Stimulated activated CD4-positive, alpha-beta T cell treated with anti-CD3 and anti-CD28 coated beads, TNF-alpha, amount 100 ng/mL, for 48 hours (primary cell): ENCODE measurements at places on chromosomes 16 and 17.

DNA sequence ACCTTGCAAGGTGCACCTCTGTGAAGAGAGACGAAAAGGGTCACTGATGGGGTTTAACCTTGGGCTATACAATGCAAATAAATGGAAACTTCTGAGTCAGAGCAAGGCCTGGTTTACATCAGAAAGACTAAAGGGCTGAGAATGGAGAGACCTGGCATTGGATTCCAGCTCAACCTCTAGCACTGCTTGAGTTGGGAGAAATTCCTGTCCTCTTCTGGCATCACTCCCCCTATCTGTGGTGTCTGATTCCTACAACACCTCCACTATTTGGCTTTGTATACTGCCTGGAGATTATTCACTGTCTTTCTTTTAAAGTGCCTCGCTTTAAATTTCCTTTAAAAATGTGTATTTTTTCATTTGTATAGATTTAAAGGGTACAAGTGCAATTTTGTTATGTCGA is 68.8 kb downstream of the GPR139 start:
- DNase-seq = no peak

DNA sequence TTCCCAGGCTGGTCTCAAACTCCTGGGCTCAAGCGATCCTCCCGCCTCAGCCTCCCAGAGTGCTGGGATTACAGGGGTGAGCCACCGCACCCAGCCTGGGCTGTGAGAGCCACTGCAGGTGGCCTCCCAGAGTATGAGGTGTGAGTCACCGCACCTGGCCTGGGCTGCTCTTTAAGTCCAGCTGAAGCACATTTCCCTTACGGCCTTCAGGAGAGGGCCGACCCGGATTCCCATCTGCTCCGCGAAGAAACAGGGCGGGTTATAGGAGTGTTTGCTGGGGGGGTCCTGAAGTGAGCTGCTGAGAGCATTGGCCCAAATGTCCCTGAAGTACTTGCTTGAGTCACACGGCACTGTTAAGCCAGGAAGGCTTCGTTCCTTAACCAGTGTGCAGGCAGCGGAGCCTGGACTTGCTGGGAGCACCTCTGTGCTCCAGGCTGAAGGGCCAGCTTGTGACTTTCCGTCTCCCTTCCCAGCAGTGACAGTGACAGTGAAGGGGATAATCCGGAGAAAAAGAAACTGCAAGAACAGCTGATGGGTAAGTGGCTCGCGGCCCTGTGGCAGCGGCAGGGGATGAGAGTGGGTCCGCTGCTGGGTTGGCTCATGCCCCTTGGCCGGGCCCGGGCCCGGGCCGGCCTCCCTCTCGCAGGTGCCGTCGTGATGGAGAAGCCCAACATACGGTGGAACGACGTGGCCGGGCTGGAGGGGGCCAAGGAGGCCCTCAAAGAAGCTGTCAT is 7.2 kb downstream of the VPS4A start:
- DNase-seq = no peak

- DNase-seq = no peak
Observed at GRCh38 chr16:69481901-69482341, 57.5 kb downstream of the CYB5B start.

DNA sequence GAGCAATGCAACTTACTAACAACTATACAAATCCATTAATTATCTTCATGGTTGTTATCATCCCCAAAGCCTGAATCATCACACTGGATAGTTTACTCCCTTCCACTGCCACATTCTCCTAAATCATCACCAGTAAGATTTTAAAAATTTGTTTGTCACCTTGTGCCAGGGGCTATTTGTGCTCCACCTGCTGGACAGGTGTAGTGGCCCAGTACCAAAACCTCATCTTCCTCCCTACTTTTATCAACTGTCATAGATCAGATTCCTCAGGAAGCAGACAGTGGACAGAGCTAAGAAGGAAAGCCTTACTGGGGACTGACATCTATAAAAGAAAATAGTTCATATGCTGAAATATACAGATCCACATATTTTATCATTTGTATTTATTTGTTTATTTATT is 280.4 kb downstream of the CDH11 start:
- DNase-seq = no peak

DNA sequence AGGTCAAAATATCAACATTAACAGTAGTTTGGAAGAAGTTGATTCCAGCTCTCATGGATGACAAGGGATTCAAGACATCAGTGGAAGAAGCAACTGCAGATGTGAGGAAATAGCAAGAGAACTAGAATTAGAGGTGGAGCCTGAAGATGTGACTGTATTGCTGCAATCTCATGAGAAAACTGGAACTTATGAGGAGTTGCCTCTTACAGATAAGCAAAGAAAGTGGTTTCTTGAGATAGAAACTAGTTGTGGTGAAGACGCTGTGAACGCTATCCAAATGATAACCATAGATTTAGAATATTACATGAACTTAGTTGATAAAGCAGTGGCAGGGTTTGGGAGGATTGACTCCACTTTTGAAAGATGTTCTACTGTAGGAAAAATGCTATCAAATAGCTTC is 67.8 kb downstream of the GOSR1 start:
- no peak for DNase-seq

DNA sequence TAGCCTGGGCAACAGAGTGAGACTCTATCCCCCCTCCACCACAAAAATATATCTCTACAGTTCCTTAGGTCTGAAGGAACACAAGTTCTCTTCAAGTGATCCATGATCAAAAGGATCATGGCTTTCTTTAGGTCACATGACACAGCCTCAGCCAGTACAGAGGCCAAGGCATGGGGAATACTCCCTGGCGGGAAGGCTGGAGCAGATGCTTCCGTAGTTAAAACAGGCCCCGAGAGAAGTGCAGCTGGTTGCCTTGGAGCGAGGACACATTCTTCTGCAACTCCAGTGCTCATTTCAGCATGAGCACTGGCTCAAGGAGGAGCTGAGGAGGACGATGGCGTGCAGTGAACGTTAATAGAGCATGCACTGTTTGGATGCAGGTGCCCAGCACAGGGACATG is 13.5 kb downstream of the CDIP1 start:
- DNase-seq = no peak

DNA sequence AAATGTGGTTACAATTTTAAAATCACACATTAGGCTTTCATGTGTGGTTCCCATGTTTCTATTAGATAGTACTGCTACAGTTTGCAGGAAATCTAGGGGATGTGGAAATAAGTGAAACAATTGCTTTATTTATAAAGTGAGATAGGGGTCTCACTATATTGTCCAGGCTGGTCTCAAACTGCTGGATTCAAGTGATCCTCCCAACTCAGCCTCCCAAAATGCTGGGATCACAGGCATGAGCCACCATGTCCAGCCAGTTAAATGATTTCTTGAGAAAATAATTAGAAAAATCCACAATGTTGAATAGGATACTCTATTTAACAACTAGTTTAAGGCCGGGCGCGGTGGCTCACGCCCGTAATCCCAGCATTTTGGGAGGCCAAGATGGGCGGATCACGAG is 42.0 kb downstream of the UBE2G1 start:
- DNase-seq = no peak

DNA sequence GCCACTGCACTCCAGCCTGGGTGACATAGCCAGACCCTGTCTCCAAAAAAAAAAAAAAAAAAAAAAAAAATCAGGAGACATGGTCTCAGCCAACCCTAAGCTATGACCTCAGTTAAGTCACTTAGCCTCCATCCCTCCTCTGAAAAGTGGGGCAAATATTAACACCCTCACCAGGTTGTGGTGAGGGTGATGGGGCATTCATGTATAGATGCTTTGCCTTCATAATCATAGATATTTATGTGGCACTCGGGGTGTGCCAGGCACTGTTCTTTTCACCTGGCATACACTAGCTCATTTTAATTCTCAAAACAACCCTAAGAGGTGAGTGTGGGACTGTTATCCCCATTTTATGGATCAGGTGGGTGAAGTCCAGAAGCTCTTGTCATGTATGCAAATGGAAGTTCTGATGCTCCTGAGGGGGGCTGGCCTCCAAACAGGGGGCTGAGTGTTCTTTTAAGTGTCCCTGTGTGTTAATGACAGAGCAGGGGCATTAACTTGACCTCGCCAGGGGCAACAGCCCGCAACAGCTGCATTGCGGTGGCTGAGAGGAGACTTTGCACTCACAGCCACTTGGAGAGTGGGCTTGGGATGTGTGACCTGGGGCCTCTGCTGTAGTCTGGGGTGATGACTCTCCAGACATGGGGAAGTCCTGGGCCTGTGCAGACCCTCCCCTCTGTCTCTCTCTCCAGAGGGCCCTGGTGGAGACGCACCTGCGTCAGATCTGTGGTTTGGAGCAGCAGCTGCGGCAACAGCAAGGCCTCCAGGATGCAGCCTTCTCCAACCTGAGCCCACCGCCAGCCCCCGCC is 4.1 kb downstream of the TBKBP1 start:
- DNase-seq = no peak

DNA sequence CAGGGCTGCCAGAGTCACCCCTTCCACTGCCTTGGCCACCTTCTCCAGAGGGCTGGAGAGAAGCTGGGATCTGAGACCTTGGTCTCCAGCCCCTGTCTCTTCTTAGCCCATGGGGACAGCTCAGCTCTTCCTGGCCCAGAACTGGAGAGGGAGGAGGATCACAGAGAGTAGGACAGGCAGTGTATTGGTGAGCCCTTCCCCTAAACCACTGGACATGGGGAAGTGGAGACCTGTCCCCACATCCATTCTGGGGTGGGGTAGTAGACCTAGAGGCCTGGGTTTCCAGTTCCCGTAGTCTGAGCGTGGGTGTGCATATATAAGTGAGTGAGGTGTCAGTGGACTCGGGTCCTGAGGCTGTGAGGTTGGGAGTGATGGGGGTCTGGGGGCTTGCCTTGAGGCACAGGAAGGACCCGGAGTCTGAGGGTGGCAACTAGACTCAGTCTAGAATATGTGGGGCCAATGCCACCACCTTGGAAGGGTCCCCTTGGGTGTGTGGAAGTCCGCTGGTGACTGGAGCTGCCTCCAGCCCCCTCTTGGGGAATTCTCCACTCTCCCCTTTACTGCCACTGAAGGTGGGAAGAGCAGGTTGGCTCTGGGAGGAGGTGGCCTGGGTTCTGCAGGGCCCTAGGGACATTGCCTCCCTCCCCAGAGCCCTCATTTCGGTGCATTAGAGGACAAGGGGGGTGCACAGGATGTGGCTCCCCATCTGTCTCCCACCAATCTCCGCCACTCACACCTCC is 19.9 kb downstream of the GJD3 start:
- DNase-seq = no peak

DNA sequence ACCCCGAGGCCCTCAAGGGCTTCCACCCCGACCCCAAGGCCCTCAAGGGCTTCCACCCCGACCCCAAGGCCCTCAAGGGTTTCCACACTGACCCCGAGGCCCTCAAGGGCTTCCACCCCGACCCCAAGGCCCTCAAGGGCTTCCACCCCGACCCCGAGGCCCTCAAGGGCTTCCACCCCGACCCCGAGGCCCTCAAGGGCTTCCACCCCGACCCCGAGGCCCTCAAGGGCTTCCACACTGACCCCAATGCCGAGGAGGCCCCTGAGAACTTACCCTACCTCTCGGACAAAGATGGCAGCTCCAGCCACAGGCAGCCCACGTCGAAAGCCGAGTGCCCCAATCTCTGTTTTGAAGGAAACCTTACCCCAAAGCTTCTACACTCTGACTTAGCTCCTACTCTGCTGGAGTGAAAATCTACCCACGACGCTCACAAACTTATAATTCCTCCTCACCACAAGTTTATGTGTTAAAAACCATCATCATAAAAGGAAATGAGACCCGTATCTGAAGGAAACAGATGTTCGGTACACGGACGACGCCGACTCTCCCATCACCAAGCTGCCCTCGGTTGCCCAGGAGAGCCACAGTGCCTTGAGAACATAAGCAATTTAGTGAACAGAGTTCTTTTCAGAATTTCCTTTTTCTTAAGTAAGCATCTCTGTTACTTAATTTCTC is 61.2 kb upstream of the RPH3AL start:
- DNase-seq = no peak

GRCh38 chr17:31832746-31833145 is 26.3 kb downstream of the COPRS start:
- no peak for DNase-seq

- no peak for DNase-seq
Observed at GRCh38 chr17:65446838-65447526, 114.5 kb downstream of the AXIN2 start.

DNA sequence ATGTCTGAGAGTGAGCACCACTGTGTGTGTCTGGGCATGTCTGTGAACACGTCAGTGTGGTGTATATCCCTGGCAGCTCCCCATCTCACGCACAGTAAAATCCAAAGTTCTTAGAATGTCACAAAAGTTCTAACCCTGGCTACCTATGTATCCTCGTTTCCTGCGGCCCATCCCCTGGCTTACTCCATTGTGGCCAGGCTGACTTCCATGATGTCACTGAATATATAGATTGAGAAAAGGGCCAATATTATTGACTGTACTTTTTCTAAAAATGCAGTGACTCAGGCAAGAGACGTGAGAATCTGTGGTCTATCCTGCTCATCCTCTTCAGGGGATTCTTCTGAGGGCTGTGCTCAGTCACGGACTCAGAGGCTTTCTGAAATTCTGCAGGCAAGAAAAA is 963 bp upstream of the METTL22 start:
- no peak for DNase-seq

DNA sequence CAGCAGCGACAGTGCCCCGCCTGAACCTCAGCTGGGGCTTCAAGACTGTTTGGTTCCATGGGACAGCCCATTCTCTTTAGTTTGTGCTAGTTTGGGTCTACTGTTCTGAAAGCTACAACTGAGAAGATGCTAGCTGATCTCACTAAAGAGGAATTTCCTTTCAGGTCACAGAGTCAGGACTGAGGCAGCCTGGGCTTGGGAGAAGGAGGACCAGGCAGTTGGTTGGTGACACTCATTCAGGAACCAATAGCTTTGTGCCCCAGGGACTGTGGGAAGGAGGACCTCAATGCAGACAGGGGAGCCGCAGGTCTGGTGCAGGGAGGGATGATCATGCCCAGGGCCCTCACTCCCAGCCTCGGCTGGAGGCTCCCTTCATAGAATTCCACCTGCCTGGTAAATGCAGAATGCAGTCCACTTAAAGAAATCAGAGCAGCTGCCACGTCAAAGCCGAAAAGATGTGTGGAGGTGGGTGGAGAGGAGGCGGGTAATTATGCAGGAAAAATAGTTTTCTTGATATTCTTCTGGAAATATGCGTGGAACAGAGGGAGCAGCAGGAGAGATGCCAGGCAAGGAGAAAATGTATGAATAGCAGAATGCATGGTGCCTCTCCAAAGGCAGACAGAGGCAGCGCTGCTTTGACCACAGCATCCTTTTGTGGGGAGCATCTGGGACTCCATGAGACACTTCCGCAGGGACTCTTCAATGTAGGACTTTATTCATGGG is 32.6 kb upstream of the ZFP90 start:
- DNase-seq = no peak

DNA sequence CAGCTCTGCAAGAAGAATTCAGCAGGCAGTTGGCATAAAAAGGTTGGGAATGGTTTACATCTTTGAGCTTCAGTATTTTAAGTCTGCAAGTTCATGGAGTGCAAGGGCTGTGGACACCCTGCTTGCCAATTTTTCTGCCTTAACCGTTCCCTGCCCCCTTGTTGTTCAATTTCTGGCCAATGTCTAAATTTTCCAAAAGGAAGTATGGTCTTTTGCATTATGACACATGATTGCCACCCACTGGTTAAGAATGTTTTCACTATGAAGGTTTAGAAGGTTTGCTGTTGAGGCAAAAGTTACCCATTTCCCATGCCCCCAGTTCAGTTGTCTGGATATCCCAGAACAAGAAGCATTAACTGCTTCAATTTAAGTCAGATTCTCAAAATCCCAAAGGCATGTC is 441.9 kb downstream of the CDH13 start:
- DNase-seq = no peak
